ENCODE measurements at places on chromosomes 1 and 21.

GRCh38 chr1:172279939-172280636 is 140.4 kb upstream of the C1orf105 start:
- DNase-seq: no peak

GRCh38 chr1:197391303-197392226 is 123.5 kb downstream of the CRB1 start:
- DNase-seq: no peak

DNA sequence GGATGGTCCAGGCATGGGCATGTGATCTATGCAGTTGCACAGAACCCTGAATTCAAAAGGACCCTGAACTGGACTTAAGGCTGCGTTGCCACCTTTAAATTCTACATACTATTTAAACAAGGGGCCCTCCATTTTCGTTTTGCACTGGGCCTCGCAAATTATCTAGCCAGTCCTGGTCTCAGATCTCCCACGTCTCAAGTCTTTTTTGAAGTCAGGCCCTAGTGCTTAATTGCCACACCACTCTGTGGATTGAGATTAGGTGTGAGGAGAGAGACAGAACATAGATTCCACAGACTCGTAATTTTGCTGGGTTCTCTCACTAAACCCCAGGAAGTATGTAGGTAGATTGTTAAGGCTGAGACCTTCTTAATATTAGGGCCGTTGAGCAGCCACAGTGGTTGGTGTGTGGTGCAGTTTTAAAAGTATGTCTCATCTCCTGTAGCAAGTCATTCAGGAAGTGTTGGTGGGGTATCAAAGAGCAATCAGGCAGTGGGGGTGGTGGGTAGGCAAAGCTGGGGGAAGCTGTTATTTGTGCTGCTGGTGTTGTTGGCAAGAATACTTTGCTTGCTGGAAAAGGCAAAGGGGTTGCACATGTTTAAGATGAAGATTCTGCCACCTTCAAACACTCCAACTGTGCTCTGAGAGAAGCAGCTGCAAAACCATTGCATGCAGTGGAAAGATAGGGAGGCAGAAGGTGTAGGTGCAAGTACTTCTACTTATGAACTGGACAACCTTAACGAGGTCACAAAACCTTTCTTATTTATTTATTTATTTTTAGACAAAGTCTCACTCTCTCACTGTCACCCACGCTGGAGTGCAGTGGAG is 11.2 kb downstream of the CD84 start:
- peak; percentile 47 for DNase-seq

DNA sequence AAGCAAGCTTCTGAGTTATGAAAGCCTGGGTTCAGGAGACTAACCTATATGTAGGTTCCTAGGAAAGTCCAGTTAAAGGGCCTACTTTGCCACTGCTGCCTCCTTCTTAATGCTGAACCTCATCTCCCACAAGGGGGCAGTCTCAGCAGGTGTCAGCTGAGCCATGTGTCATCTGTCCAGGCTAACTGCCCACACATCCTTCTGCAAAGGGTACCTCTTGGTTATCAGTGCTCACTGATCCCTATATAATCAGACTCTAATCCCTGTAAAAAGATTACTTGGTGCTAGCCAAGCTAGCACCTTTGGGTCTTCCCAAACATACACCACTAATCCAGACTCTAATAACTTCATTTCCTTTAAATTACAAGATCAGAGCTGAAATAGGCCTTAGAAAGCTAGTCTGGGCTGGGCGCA is 9.0 kb downstream of the PRDX1 start:
- DNase-seq: peak; percentile 55

DNA sequence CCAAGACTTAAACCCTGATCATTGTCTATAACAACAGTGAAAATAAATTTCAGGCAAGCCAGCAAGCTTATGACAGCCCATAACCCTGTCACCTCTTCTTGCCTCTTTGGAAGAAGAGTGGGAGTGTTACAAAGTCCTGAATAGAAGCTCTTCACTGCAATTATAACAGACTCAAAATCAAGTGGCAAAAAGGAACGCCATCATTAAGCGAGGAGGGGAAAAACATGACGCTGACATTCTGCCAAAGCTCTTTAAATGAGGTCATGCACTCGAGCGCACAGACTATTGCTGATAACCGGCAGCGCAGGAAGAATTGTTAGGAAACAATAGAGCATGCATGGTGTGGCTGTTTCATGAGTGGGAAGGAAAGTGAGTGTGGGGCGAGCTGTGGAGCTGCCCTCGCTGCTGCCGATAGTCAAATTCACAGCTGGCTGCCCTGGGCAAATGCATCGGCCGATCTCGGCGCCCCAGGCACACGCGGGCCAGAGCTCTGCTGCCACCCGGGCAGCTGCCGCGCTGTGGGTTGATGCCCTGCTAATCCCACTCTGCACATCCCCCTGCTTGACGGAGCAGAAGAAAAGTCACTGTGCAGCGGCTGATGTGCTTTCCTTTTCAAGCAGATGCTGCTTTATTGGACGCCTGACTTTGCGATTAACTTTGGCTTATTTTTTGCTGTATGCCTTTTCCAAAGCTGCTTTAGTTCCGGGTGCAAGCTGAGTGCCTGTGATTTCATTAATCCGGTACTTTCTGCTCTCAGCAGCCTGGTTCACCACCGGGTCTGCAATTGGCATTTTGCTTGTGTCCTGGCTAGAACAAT is 102.4 kb upstream of the ST6GALNAC5 start:
- DNase-seq: no peak

DNA sequence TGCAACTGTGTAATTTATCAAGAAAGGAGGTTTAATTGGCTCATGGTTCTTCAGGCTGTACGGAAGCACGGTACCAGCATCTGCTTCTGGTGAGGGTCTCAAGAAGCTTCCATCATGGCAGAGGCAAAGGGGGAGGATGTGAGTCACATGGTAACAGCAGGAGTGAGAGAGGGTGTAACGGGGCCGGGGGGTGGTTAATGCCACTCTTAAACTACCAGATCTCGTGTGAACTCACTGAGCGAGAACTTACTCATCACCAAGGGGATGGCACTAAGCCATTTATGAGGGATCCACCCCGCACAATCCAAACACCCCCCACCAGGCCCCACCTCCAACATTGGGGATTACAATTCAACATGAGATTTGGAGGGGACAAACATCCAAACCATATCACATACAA is 21.0 kb upstream of the IFFO2 start:
- DNase-seq: no peak

All from activated CD4-positive, CD25-positive, alpha-beta regulatory T cell treated with anti-CD3 and anti-CD28 coated beads, Interleukin-2, amount 50 U/mL, for 72 hours (primary cell).